ENCODE measurements at places on chromosomes 16 and 17. TPM values are rescaled to one million over a fixed set of nuclear protein-coding genes. Genes with fewer than 3 reads are reported as not detected.

Gene TMEM88
- total RNA-seq, result 13.8 TPM

- DNase-seq, result no peak
These were observed 435 bp upstream of the UBE2O start for GRCh38 chr17:76453431-76453743.

Gene TMIGD1
- total RNA-seq, result not detected

DNA sequence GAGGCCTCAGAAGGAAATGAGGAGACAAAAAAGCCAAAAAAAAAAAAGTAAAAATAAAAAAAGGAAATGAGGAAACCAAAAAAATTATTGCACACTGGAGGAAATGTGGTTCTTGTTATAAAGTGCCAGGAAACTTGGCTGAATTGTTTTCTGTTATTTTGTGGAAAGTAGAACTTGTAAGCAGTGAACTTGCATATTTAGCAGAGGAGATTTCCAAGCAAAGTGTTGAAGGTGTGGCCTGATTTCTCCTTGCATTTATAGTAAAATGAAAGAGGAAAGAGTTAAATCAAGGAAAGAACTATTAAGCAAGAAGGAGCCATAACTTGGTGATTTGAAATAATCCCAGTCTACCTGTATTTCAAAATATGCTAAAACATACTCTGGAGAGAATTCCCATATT is 34.1 kb upstream of the CPPED1 start:
- DNase-seq, result no peak

GRCh38 chr17:32445497-32445896 is 1.2 kb downstream of the PSMD11 start:
- no peak for DNase-seq

GRCh38 chr16:49081554-49081953 is 200.1 kb downstream of the CBLN1 start:
- no peak for DNase-seq

Measured in neural progenitor cell (in vitro differentiated cells).